ENCODE measurements at places on chromosomes 2 and 18.

DNA sequence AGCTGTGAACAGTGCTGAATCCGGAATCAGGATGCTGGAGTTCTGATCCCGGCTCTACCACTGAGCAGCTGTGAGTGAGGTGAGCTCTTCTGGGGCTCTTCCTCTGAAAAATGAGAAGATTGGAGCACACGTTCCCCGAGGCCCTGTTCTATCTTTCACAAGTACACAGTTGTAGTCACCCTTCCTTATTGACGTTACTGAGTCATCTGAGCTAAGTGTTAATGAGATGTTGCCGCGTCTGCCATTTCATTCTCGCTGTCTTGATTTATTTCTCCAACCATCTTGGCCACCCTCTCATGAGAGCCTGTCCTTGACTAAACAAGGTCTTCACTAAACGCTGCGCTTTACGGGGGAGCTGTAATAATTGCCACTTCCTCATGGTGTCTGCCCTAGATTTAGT is 31.9 kb upstream of the EFR3B start:
- no peak for DNase-seq

- no peak for DNase-seq
Measured at GRCh38 chr18:43588838-43589237, 311.5 kb upstream of the SYT4 start.

DNA sequence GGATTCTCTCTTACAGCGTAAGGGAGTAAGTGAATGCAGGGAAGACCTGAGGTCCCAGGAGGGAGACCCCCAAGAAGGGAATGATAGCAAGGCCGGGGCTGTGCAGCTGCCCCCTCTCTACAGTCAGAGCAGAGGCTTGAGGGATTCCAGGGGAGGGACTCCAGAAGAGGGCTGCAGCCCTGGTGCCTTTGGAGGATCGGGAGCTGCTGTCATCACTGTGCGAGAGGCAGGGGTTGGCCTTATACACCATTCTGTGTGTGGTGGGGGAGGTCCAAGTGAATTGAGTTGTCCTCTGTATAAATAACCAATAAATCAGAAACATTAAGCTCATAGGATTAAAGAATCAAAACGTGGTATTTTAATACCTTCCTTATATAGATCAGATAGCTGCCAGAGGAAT is 114.9 kb downstream of the GLI2 start:
- no peak for DNase-seq

DNA sequence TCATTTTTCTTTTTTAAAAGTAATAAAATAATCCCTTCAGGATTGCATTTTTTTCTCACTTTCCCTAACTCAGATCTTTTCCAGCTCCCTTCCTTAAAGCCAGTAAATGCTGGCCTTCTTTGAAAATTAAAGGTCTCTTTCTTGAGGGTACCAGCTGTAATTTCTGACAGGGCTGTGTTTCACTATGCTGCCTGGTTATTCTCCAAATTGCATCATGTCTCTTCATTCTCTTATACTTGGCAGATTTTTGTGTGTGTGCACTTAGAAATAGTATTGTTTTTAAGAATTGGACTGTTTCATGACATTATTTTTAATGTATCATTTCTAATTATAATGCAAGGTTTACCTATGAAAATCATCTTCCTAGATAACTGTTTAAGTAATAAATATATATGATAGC is 72.0 kb upstream of the EPB41L5 start:
- no peak for DNase-seq
